ENCODE measurements at places on chromosomes 6 and 20.

DNA sequence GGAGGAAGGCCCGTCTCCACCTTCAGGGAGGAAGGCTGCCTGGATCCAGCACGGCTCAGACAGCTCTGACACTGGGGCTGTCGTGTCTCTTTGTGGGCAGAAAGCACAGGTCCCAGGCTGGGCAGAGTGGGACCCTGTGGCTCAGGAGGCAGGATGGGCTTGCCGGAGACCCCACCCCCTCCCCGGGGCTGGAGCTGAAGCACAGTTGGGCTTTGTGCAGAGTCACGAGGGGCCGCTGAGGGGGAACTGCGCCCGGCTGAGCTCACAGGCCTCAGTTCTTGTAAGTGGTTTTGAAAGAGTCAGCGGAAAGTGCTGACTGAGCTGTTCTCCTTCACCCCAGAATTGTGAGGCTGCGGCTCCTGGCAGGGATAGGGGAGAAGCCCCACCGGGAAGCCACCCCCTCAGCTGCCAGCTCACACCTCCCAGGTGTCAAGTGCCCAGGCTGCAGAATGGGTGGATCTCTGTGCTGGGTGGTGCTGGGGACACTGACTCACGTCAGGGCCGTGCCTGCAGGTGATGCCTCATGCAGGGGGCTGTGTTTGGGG is 145.5 kb upstream of the RNF24 start:
- DNase-seq, result peak; percentile 72

- DNase-seq, result no peak
Observed at GRCh38 chr20:10217721-10218410, 764 bp upstream of the SNAP25 start.

DNA sequence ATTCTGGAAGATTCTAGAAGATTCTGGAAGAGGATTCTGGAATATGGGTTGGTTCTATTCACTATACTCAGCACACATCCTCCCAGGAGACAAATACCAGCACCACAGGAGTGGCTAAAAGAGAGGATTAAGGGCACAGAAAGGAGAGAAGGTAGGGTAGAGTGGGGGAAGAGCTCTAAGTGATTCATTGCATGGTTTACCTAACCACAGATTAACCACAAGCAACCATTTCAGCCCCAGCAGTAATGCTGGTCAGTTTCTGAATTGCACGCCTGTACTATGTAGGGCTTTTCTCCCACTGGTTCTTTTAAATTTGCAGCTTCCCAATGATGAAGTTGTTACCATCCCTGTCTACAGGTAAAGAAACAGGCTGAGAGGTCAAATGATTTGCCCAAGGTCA is 192.7 kb upstream of the PMEPA1 start:
- peak; percentile 43 for DNase-seq

- DNase-seq, result no peak
Observed at GRCh38 chr6:104402572-104402971, 457.1 kb downstream of the HACE1 start.

GRCh38 chr6:137769797-137770362 is 97.2 kb upstream of the TNFAIP3 start:
- no peak for DNase-seq

DNA sequence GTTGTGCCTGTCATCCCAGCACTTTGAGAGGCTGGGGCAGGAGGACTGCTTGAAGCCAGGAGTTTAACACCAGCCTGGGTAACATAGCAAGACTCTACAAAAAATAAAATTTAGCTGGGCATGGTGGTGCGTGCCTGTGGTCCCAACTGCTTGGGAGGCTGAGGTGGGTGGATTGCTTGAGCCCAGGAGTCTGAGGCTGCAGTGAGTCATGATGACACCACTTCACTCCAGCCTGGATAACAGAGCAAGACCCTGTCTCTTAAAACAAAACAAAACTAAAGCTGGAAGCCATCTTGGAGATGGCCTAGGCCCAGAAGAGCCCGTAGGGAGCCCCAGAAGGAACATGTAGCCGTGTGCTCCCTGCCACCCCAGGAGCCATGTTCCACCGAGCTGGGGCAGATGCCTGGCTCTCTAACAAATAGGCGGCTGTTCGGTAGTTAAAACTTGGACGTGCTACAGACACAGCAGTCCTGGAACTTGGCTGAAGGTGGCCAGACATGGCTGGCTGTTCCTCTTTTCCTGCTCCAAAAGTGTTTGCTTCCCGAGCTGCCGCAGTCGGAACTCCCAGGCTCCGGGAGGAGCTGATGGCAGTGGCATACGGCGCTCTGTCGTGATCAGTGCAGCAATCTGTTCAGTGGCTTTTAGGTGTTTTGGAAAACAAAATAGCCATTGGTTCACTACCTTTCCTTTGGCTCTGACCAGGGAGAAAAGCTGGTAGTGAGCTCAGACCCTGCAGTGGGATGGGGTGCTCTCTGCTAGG is 37.0 kb downstream of the DYNLT1 start:
- DNase-seq, result no peak
